ENCODE measurements at places on chromosomes 16 and 17.

GRCh38 chr16:84194470-84195200, 3.7 kb downstream of the ADAD2 start:
- DNase-seq, result peak; percentile 26

DNA sequence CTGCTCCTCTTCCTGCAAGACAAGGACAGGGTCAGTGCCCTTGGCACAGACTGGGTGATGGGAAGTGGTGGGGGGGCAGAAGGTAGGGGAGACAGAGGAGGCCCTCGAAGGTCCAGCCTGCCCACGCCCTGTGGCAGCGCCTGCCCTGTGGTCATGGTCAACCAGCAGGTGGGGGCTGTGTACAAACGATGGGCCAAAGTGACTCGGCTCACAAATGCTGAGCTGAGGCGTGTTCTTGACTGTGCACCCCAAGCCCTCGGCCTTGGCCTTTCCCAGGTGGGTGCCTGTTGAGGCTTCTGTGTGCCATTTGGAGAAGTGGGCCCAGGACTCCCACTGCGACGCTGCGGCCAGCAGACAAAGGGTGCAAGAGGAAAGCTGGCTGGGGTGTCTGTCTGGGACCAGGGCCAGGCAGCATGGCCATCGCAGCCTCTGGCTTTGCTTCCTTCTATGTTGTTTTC, 22.6 kb downstream of the MXRA7 start:
- DNase-seq, result no peak

DNA sequence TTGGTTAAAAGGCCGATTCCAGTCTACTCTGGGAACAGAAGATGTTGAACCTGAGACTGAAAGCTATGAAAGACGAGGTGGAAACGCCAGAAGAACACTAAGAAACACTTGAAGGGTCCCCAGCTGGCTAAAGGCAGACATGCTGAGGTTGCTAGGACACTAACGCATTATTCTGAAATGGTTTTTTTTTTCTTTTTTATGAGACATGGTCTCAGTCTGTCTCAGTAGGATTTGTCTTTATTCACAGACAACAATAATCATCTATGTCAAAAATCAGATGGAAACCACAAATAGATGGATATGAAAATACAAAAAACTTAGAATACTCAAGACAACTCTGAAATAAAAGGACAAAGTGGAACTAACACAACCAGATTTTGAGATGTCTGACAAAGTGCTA, 35.0 kb upstream of the RASD1 start:
- DNase-seq, result no peak

DNA sequence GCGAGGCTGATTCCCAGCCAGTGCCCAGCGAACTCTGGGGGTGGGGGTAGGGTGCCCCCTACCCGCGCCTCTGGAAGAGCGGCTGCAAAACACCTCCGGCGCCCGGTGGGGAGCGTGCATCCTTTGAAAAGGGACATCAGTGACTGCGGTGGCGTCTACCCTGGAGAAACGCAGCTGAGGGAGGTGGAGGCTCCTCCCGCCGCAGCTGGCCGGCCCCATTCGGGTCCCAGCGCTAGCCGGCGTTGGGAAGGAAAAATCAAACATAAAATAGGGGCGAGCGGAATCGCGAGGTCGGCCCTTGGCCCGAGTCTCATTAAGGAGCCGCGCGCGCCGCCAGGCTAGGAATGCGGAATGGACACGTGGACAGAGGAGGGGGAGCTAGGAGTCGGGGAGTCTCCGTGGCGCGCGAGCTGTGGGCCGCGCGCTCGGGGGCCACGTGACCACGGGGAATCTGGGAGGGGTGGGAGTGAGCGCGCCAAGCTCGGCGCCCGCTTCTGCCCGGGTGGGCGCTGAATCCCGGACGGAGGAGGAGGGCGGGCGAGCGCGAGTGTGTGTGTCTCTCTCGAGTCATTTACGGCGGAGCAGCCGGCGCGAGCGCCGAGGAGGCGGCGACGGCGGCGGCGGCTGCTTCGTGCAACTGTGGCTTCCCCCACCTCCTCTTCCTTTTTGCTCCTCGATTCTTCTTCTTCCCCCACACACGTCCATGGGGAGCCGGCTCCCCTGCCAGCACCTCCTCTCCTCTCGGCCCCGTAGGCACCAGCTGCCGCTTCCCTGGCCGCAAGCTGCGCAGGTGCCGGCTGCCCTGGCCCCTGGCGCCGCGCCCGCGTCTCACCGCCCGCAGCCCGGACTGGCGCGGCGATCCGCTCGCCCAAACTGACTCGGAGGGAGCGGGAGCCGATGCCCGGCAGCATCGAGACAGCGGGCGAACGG, at the start of gene TMEM132E:
Gene TMEM132E, plus strand, starts transcription at position 566 of the 930 bp plus-strand sequence. CDS start 1,495 bp downstream, outside the sequence.
- DNase-seq, result no peak

DNA sequence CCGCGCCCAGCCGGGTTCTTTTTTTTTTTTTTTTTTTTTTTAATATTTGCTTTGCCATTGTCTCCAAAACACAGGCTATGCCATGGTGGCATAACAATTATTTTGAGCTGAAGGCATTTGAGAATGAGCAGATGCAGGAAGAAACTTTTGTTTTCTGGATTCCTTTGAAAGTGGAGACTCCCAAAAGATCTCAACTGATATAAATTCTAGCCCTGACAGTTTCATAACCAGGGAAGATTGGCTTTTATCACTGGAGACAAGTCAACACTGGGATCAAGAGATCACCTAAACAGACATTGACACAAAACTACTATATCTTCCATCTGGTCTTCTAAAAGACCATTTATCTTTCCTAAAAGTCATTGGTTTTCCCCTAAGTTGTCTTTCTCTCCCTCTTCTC, 10.1 kb upstream of the PRKCA start:
- DNase-seq, result no peak

GRCh38 chr16:81526935-81527334, 82.3 kb downstream of the CMIP start:
- DNase-seq, result peak; percentile 39

GRCh38 chr16:75491876-75492275, 3.4 kb downstream of the CHST6 start:
- no peak for DNase-seq

DNA sequence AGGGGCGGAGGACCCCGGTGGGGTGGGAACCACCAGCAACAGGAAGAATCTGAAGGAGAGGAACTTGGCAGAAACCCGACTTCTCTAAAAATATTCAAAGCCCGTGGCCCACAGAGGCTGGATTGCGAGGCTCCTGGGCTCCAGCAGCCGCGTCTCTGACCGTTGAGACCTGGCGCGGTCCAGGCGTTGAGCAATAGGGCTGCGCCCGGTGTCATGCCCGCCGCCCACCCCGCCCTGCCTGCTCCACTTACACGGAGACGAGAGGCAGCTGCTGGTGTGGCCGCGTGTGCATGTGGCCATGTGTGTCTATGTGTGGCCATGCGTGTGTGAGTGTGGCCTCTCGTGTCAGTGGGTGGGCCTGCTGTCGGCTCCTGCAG, 83.6 kb downstream of the IRF8 start:
- peak; percentile 24 for DNase-seq

DNA sequence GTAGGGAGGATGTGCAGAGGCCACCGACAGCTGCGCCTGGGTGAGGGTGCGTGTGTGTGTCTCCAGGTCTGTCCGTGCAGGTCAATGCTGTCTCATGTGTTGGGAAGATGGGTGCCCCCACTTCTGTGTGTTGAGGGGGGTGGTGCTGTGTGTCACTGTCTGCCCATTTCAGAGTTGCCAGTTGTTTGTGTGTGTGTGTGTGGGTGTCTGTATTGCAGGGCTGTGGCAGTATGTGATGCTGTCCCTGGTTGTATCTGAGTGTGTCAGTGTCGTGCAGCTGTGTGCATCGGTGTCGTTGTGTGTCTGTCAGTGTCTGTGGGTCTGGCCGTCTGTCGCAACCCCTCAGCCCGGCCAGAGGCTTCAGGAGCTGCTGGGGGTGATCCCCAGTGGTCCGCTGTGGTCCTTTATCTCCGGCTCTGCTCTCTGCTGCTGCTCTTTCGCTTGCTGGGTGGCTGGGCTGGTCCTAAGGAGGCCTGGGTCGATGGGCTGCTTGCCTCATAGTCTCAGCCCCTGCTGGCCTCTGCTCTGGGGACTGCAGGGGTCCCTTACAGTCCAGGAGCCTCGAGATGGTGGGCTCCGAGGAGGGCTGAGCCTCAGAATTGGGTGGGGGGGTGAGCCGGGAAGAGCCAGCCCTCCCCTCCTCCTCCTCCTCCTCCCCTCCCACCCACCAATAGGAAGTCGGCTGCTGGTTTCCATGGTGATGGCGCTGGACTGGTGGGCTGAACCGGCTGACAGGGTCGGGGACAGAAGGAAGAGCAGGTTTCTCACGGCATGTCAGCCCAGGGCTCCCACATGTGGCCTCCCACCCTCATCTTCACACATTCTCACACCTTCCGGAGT, at the start of gene TSPOAP1:
Gene TSPOAP1, minus strand, starts transcription at position 601 of the 840 bp plus-strand sequence. CDS start 875 bp downstream, outside the sequence.
- peak; percentile 86 for DNase-seq

DNA sequence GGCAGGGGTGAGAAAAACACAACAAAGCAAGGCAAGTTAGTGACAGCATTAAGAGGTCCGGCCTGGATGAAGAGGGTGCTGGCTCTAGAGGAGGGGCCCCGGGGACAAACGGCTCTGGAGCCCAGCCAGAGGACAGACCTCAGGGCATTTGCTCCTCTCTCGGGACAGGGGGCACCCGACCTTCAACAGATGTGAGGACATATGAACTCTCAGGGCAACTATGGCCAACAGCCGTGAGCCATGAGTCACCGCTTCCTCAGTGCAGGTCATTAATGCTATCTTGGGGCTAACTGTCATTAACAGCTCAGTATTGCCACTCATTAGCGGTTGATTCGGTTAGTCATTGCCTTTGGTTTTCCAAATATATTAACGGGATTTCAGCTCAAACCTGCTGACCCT, 9.7 kb upstream of the ARL5C start:
- no peak for DNase-seq

DNA sequence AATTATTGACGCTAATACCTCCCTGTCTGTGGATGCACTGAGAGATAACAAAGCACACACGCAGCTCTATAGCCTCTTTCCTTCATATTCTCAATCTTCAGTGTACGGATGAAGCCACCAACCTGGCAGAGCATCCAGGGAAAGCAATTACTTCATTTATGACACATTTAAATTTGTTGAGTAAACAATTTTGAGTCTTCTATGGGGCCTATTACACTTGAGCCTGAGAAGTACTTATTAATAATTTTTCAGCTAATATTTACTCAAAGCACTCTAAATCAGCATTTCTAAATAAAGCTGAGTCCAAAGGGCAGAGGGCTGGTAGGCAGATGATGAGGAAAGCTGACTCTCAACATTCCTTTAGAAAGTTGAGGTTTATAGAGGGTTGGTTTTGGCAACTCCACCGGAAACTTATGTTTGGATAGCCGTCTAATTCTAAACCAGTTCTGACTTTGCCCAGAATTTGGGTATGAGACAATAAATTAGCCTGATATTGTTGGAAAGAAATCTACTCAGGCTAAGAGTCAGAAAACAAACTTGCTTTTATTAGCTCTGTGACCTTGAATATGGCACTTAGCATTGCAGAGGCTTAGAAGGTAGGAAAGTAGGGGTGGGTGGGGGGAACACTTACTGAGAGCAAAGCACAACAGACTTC, 643.5 kb downstream of the CDH11 start:
- no peak for DNase-seq

DNA sequence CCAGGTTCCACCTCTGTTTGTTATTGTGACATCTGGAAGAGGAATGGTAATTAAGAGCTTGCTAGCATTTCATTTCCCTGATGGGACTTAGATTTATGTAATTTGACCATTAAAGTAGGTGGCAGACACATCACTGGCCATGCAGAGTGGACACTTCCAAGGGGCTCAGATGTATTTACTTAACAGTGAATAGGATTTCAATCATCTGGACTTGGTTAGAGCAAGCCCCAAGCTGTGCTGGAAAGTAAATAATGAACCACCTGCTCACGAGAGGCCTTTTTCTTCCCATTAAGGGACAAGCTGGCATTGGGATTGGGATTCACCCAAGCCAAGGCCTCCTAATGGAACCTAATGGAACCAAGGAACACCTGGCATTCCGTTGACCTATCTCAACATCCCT, 395.3 kb downstream of the HS3ST4 start:
- no peak for DNase-seq

- no peak for DNase-seq
Measured at GRCh38 chr17:28151001-28151400, 108.5 kb downstream of the NLK start.

DNA sequence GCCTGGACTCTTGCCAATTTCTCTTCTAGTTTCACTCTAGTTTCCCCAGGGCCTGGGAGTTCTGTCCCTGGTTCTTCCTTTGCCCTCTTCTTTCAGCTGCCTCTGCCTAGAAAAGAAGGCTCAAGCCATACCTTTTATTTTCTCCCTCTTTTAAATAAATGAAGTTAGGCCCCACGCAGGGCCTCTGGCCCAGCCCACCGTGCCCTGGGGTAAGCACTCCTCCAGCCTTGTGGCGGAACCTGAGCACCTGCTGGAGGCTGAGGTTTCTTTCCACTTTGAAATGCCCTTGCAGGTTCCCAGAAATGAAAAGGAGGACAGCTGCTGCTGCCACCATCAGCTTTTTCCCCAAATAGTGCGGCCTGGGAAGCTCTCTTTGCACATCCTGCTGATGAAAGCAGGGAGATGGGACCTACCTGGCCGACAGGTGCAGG, 139.4 kb downstream of the CCDC182 start:
- DNase-seq, result peak; percentile 53

GRCh38 chr17:77436058-77436442, 295.3 kb downstream of the SEC14L1 start:
- DNase-seq, result no peak

- DNase-seq, result no peak
Measured at GRCh38 chr17:79420318-79421243, 190.3 kb downstream of the RBFOX3 start.

GRCh38 chr17:19302791-19303331, 59.7 kb downstream of the B9D1 start:
- DNase-seq, result no peak

GRCh38 chr16:63497408-63497807, 1461.2 kb upstream of the CDH8 start:
- no peak for DNase-seq

- no peak for DNase-seq
Measured at GRCh38 chr16:55438281-55438680, 40.7 kb upstream of the MMP2 start.

- no peak for DNase-seq
Measured at GRCh38 chr16:12260647-12261262, 284.2 kb downstream of the SNX29 start.

GRCh38 chr17:59786536-59787319, 79.3 kb downstream of the VMP1 start:
- DNase-seq, result peak; percentile 93

- no peak for DNase-seq
Measured at GRCh38 chr16:29680180-29680598, 1.2 kb downstream of the QPRT start.

- DNase-seq, result no peak
Measured at GRCh38 chr17:58364270-58364942, 12.4 kb upstream of the SUPT4H1 start.

- DNase-seq, result no peak
Measured at GRCh38 chr16:58026139-58026704, 668 bp downstream of the MMP15 start.

GRCh38 chr17:79071161-79071740, 3.4 kb upstream of the ENGASE start:
- no peak for DNase-seq

All from CD4-positive, alpha-beta T cell treated with Interleukin-12 subunit alpha and Interleukin-12 subunit beta, for 1 hour (primary cell).